ENCODE measurements at places on chromosomes 1 and 21. TPM values are rescaled to one million over a fixed set of nuclear protein-coding genes. Genes with fewer than 3 reads are reported as not detected.
A peak's percentile ranks its signal among the peaks of the same experiment; 100 is the strongest.

DNA sequence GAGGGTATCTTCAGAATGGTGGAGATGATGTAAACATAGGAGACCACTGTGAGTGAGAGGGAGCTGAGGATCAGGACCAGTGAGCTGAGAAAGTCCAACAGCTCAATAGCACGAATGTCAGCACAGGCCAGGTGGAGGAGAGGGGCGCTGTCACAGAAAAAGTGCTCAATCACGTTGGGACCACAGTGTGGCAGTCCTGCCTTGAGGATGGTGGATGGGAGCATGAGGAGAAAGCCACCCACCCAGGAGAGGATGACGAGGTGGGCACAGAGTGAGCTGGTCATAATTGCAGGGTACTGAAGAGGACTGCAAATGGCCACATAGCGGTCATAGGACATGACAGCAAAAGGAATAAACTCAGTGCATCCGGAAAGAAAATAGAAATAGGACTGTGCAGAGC is 8.1 kb downstream of the OR11L1 start:
- no peak for DNase-seq

LAMB3 gene
- polyA plus RNA-seq = 1.6 TPM

GRCh38 chr1:73537400-73537799 is 660.6 kb downstream of the LRRIQ3 start:
- DNase-seq = no peak

DNA sequence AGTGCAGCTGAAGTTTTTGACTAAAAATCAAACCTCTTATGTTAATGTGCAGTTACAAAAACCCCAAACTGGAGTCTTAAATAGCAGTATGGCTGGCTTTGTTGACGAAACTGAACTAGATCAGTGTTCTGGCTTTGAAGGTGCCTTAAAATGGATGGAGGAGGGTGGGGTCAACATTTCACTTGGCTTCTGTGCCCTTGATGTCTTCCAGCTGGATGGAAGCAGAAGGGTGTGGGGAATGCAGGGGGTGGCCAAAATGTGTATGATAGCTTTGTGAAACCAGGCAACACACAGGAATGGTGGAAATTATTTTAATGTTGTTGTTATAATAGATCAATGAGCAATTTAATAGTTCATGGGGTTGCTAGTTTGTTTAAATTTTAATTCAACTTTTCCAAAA is 96.8 kb upstream of the C1orf105 start:
- DNase-seq = no peak

DNA sequence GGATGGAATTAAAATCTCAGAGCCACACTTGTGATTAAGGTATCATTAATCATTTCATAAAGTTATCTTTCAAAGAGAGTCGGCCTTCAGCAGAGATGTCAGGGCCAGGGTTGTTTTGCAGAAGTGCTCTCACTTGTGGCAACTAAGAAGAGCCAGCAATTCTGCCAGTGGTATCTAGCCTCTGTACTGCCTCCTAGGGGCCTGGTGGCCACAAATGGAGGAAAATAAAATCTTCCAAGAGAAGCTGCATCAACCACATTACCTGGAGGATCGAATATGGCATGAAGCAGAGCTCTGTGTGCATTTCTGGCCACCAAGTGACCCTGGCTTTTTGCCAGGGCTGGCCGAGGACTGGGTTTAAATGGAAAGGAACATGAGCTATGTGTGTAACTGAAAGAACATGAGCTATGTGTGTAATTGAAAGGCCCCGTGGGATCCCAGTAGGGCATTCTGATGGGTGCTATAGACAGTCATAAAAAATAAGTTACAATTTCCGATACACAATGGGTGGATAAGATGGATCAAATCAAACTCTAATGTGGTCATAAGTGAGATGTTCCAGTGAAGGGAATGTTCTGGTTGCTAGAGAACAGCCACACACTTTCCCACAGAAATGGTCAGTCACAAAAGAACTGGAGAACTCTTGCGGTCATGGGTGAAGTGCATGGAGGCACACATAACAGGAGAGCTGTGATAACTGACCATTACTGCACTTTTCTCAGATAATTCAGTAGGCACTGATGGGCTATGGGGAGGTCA is 335.8 kb downstream of the CAMTA1 start:
- DNase-seq = no peak

DNA sequence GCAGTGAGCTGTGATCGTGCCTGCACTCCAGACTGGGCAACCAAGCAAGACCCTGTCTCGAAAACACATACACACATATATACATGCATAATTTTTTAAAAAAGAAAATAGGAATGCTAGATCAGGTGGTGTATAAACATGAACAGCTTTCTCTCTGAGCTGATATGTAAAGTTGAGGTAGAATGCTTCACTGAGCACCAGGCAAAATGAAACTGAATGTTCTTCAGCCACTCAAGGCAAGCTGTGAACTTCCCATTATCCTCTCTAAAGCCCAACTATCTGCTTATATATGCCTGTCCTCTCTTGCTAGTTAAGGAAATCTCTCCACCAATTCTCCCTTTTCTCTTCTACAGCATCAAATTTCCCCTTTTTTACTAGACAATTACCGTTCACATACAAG is 93.0 kb downstream of the NUF2 start:
- no peak for DNase-seq

TEDDM1 gene
- polyA plus RNA-seq = 0.09 TPM

- DNase-seq = peak; percentile 83
These were observed at the start of gene RASSF5 for GRCh38 chr1:206507284-206508129. Gene RASSF5 (plus strand): TSS chr1:206507531. CDS start chr1:206507603, 72 bp downstream.

DNA sequence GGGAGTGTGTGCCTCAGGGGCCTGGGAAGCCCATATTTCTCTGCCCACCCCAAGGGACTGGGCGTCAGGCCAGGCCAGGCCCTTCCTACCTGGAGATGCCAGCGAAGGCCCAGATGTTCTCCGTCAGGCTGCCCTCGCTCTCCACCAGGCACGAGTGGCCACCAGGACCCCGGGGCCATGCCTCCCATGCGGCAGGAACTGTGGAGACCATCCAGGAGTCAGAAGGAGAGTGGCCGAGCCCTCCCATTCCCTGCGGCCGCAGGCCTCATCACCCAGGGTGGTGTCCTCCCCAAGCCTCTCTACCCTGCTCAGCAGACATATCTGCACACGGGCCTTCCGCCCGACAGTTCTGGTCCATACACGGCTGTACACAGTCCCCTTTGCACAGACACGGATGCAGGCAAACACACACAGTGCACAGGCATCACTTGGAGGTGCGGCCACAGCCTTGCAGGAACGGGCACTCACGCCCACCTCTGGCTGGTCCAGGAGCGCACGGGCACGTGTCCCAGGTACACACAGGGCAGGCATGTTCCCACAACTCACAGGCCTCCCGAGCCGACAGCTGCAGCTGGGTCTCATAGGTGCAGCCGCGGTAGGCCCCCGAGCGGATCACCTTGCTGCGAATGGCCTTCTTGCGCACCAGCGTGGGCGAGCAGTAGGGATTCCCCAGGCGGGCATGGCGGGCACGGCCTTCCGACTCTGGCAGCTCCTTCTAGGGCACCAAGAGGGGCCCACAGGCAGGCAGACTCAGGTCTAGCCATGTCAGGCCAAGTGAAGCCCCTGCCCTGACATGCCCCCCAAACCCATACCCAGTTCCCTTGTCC is 5.9 kb upstream of the KIF17 start:
- DNase-seq = no peak

DNA sequence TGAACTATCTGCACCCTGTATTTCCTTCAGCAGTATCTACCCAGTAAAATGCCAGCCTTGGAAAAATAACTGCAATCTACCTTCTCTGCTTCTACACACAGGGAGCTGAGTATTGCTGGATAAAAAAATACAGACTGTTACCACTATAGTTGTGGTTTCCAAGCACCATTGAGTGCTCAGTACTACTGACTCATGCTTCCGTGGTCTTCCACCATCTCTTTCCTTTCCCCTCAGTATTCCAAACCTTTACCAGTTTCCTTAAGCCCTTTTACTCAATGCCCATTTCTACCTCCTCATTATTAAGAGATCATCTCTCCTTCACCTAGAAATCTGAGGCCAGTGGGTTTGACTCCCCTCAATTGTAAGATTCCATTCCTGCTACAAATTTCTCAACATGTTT is 23.8 kb downstream of the GLMN start:
- no peak for DNase-seq

TSPAN1 gene
- polyA plus RNA-seq = not detected

C1QTNF12 gene
- not detected for polyA plus RNA-seq

GRCh38 chr1:97943354-97943753 is 22.5 kb upstream of the DPYD start:
- DNase-seq = no peak

GRCh38 chr21:29098156-29098555 is 24.7 kb upstream of the CCT8 start:
- no peak for DNase-seq

- DNase-seq = no peak
These were observed 27.9 kb downstream of the MYOM3 start for GRCh38 chr1:24084050-24084449.

- DNase-seq = peak; percentile 87
These were observed 1.2 kb downstream of the ANP32E start for GRCh38 chr1:150234566-150235293.

DNA sequence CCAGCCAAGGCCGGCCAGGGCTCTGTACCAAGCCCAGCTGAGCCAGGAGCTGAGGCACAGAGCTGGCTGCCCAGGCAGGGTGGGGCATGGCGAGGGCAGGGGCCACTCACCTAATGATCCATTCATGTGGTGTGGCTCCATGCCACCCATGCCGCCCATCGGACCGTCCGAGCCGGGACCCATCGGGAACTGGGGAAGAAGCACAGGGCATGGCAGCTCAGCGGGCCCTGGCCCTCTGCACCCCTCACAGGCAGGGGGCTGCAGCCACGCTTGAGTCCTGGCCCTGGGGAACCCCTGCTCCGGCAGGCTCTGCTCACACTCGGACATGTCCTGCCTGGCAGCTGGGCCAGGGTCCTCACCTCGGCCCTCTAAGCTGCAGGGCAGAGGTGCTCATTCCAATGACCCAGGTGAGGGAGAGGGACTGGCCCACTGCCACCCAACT is 28.7 kb downstream of the MRPL37 start:
- DNase-seq = no peak

OLFML3 gene
- not detected for polyA plus RNA-seq

DNA sequence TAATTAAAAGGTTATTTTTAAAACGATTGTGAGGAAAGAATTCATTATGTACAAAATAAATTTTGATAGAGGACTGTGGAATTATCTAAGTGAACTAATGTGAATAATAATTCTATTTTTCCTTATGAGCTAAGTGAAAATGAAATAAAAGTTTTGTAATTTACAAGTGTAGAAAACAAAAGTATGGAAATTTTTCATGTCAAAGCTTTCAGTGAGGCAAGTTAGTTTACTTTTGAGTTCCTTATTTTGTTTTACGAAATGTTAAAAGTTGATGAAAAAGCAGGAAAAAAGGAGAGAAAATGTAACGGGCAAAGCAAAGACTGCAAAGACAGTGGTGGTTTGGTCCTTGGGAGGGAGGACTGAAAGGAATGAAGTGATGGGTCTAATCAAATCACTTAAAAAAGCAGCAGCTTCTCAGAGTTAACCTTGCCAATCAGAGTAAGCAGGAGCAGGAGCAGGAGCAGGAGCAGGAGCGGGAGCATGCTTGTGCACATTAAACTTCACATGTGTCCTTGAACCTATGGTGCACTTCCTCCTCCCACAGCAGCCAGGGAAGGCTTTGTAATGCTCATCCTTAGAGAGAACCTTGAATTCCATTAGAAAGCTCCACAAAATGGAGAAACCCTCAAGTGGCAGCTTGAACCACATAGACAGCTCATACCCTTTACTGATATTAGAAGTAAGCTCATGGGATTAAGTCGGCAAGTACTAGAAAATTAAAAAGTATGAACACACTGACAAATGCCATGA is 133.4 kb downstream of the LHX4 start:
- DNase-seq = no peak

SEMA4A gene
- polyA plus RNA-seq = 3.2 TPM

- no peak for DNase-seq
These were observed 48.9 kb downstream of the SPATA46 start for GRCh38 chr1:162327788-162328165.

PATJ gene
- 5.9 TPM for polyA plus RNA-seq

DNA sequence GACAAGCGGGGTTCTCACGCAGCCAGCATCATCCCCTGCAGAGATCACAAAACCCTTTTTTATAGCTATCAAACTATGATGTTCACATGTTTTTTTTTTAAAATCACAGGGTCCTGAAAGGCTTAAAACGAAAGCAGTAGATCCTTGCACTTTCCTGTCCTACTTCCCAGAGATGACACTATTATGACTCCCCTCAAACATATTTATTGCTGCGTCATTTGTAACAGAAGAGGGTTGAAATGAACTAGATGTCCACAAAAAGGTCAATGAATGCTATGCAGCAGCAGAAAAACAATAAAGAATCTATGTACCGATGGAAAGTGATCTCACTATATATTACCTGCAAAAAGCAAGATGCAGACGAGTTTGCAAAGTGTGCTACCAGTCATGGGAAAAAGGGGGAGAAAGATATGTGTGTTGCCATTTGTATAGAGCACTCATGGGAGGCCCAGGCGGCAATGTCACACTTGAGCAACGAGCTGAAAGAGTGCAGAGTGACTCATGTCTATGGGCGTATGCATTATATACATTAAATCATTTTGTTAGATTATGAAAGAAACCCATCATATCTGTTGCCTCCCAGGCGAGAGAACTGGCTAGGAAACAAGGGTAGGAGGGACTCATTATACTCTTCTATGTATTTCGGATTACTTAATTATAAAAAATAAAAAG is 68.9 kb upstream of the PARP1 start:
- no peak for DNase-seq

DNA sequence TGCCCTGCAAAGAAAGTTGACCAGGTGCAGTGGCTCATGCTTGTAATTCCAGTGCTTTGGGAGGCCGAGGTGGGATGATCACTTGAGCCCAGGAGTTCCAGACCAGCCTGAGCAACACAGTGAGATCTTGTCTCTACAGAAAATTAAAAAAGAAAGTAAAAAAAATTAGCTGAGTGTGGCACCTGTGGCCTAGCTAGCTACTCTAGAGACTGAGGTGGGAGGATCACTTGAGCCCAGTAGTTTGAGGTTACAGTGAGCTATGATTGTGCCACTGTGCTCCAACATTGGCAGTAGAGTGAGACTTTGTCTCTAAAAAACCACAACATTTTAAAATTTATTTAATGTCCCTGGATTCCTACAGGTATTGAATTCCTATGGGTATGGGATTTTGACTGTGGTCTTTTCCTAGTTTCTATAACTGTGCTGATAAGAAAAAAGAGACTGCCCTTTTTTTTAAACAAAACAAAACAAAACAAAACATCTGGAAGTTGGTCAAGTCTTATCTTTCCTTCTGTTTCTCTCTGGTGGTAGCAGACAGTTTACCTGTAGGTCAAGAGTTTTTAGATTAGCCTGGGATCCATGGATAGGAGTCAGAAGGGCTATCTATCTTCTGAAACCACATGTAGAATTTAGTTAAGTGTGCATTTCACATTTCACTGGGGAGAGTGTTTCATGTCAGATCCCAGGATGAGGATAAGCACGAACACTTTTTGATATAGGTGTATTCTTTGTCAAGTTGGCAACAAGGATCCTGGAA is 18.8 kb downstream of the UCK2 start:
- peak; percentile 21 for DNase-seq

F13B gene
- polyA plus RNA-seq = not detected
